ENCODE measurements at places on chromosomes 6 and 20. TPM values are rescaled to one million over a fixed set of nuclear protein-coding genes. Genes with fewer than 3 reads are reported as not detected.

- DNase-seq, result no peak
- H3K4me1 ChIP-seq, result no peaks in the 10 kb centered on the region
- no peak overlapping the region for H3K27ac ChIP-seq
- no peak overlapping the region for H3K4me3 ChIP-seq
Observed at GRCh38 chr6:82461536-82461935, 97.9 kb downstream of the TPBG start.

The TRMT11 gene
- total RNA-seq, result 54.0 TPM

DNA sequence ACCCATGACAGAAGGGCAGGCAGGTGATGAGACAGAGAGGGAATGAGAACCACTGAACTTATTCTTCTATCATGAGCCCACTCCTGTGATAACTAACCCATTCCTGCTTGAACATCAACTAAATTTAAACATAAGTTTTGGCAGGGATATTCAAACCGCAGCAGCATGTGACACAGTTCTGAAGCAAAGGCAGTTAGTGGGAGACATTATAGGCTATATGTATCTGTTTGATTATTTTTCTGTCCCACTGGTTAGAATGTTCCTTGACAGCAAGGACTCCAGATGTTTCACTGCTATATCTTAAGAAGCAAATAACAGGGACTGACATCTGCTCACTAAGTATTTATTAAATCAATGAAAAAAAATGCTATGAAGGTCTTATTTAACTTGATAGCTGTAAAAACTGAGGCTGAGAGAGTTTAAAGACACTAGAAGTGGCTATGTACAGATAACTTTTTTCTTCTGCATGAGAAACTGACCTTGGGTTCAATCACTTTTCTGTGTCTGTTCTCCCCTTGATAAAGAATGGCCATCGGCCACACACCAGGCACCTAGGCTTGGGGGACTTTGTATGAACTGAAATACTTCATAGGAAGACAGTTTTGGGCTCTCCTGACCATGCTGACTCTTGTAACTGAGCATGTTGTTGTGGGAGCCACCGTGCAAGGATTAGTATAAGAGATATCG lies 90.9 kb downstream of the CEP162 start:
- no peak for DNase-seq
- H3K4me3 ChIP-seq, result no peak overlapping the region
- H3K27ac ChIP-seq, result no peak overlapping the region
- no peaks in the 10 kb centered on the region for H3K4me1 ChIP-seq

DNA sequence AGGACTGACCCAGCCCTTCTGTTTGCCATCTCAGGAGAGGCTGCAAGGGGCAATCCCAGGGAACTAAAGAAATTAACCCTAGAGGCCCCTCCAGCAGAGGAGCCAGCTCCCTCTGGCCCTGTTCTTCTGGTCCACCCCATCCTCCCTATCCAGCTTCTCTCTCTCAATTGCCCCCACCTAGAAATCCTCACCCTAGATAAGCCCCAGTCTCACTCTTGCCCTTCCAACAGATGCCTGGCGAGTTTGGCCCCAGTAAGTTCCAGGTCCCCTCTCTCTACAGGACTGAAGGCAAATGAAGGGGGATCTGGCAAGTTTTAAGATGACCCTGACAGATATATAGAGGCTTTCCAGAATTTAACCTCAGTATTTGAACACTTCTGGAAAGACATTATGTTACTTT lies 134.0 kb downstream of the THBS2 start:
- H3K36me3 ChIP-seq, result no peaks in the 10 kb centered on the region
- no peak for DNase-seq
- H3K4me1 ChIP-seq, result no peaks in the 10 kb centered on the region

DNA sequence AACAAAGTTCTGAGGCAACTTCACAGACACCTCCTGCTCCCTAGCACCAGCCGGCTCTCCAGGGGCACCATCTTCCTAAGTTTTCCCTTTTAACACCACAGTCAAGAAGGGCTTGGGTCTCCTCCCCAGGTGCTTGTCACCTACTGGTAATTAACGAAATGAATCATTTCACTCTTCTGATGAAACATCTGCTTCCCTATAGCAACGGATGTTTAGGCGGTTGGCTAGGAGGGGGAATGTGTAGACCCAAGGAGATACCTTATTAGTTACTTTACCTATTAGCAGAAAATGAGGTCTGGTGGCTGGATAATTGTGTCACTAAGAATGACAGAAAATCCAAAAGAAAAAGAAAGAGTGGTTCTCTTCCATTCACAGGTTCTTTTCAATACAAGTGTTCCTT lies 46.3 kb upstream of the FABP7 start:
- H3K4me3 ChIP-seq, result no peak overlapping the region
- DNase-seq, result no peak
- no peaks in the 10 kb centered on the region for H3K27me3 ChIP-seq
- no peaks in the 10 kb centered on the region for H3K36me3 ChIP-seq

- no peaks in the 10 kb centered on the region for H3K4me1 ChIP-seq
- no peak for DNase-seq
- H3K27ac ChIP-seq, result no peak overlapping the region
- no peak overlapping the region for H3K4me3 ChIP-seq
Observed at GRCh38 chr6:161596807-161597520, 323.1 kb upstream of the AGPAT4 start.

DNA sequence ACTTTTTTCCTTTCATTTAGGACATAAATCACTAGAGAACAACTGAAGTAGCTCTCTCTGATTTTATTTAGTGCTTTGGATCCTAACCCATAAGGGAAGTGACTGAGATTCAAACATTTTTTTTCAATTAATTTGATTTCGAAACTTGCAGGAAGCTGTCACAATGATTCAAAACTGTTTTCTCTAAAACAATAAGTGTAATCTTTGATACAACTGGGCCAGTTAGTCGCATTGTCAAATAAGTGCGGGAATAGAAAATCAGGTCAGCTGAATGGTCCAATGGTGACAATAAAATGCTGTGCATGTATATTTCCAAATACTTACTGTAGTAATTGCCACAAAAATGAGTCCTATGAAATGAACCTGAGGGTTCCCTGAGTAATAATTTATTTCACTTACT lies 930.8 kb downstream of the TFAP2A start:
- no peak overlapping the region for H3K4me3 ChIP-seq
- DNase-seq, result no peak
- no peaks in the 10 kb centered on the region for H3K36me3 ChIP-seq
- H3K27ac ChIP-seq, result no peak overlapping the region
- H3K4me1 ChIP-seq, result no peaks in the 10 kb centered on the region

The FUT9 gene
- total RNA-seq, result not detected

The LY6G6F gene
- total RNA-seq, result not detected

- DNase-seq, result no peak
- no peaks in the 10 kb centered on the region for H3K27me3 ChIP-seq
- H3K36me3 ChIP-seq, result no peaks in the 10 kb centered on the region
- H3K4me1 ChIP-seq, result peaks cover 9% of the 10 kb centered on the region
- no peak overlapping the region for H3K4me3 ChIP-seq
Observed at GRCh38 chr20:21180248-21180647, 54.4 kb downstream of the KIZ start.

GRCh38 chr6:44386929-44387345 lies 569 bp upstream of the CDC5L start:
- DNase-seq, result no peak
- H3K27ac ChIP-seq, result peak overlapping the region; percentile 97
- peaks cover 16% of the 10 kb centered on the region for H3K4me1 ChIP-seq
- H3K4me3 ChIP-seq, result peak overlapping the region; percentile 95
- H3K36me3 ChIP-seq, result peaks cover 8% of the 10 kb centered on the region
- H3K27me3 ChIP-seq, result no peaks in the 10 kb centered on the region

The HS3ST5 gene
- not detected for total RNA-seq

The KCNK16 gene
- not detected for total RNA-seq

The DNMT3B gene
- total RNA-seq, result 0.81 TPM

The FOXQ1 gene
- total RNA-seq, result 5.1 TPM

DNA sequence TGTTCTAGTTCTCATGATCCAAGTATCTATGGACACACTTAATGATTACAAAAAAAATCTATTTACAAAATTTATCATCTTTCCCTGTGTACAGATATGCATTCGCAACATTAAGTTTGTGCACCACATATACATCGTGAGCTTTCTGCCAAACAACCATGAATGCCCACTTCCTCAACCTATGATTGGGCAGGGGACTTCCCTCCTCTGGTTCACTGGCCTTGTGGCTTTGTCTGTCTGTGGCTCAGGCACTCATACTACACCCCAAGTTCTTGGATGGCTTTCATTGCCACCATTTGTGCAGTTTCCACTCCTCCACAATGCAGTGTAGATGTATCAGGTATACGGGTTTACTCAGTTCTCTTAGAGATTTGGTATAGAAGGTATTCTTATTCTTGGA lies 74.9 kb downstream of the HS3ST5 start:
- no peaks in the 10 kb centered on the region for H3K4me1 ChIP-seq
- H3K27me3 ChIP-seq, result no peaks in the 10 kb centered on the region
- no peak overlapping the region for H3K4me3 ChIP-seq
- H3K36me3 ChIP-seq, result no peaks in the 10 kb centered on the region
- no peak overlapping the region for H3K27ac ChIP-seq

The MDFI gene
- total RNA-seq, result 5.1 TPM

GRCh38 chr20:39674842-39675241 lies 712.7 kb downstream of the DHX35 start:
- H3K4me3 ChIP-seq, result no peak overlapping the region
- no peaks in the 10 kb centered on the region for H3K4me1 ChIP-seq
- no peaks in the 10 kb centered on the region for H3K27me3 ChIP-seq
- no peak for DNase-seq

DNA sequence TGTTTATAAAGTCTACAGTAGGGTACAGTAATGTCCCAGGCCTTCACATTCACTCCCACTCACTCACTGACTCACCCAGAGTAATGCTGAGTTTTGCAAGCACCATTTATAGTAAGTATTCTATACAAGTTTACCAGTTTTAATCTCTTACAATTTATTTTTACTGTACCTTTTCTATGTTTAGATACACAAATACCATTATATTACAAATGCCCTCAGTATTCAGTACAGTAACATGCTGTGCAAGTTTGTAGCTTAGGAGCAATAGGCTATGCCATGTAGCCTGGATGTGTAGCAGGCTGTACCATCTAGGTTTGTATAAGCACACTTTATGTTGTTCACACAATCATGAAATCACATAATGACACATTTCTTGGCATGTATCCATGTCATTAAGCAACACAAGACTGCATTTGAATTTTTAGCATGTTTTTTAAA lies 673.6 kb downstream of the CD109 start:
- no peak for DNase-seq
- H3K27me3 ChIP-seq, result no peaks in the 10 kb centered on the region
- no peak overlapping the region for H3K4me3 ChIP-seq
- H3K36me3 ChIP-seq, result no peaks in the 10 kb centered on the region

DNA sequence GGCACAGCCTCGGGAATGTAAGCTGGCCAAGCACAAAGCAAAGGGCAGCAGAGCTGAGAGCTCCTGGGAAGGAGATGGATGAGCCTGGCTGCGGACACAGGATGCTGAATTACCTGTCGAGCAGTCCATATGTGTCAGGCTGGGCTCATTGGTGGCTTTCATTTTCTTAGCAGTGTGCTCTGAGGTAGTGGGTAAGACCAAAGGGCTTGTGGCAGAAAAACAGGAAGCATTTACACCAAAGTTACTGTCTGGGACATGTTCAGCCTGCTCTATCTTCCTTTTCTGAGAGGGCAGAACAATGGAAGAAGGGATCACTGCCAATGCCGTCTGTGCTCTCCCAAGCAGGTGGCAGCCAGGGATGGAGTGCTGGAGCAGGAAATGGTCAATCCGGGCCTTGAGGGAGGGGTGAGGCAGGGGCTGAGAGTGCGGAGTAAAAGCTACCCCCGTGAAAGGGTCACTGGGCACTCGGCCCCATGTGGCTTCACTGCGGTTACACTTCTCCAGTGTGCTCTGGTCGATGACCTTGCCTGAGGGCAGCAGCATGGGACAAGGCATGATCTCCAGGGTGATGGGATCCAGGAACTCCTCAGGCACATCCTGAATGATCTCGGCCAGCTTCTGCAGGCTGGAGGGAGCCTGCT lies 36.9 kb upstream of the AVP start:
- H3K27me3 ChIP-seq, result no peaks in the 10 kb centered on the region
- no peak overlapping the region for H3K4me3 ChIP-seq
- no peak for DNase-seq
- H3K36me3 ChIP-seq, result peaks cover 18% of the 10 kb centered on the region
- H3K4me1 ChIP-seq, result no peaks in the 10 kb centered on the region

GRCh38 chr6:154341871-154342270 lies 14.7 kb downstream of the IPCEF1 start:
- H3K27ac ChIP-seq, result no peak overlapping the region
- no peaks in the 10 kb centered on the region for H3K4me1 ChIP-seq
- H3K4me3 ChIP-seq, result no peak overlapping the region
- H3K27me3 ChIP-seq, result no peaks in the 10 kb centered on the region

DNA sequence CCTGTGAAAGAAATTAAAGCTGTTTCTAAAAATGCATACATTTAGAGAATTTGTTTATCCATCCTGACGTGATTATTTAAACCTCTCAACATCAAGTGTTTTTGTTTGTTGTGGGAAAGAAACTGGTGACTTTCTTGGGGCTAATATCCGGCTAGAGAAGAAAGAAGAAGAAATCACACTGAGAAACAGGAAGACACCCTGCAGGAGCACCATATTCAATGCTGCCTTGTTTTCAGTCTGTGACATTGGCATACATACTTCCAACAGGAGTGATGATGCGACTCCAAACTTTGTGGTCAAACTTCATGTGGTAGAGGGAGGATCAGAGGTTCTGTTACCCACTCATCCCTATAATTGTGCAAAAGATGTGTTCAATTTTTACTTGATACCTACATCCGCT lies 997.6 kb upstream of the CITED2 start:
- no peak overlapping the region for H3K4me3 ChIP-seq
- H3K27me3 ChIP-seq, result no peaks in the 10 kb centered on the region
- DNase-seq, result no peak
- no peaks in the 10 kb centered on the region for H3K36me3 ChIP-seq

The CD40 gene
- total RNA-seq, result 33.3 TPM

DNA sequence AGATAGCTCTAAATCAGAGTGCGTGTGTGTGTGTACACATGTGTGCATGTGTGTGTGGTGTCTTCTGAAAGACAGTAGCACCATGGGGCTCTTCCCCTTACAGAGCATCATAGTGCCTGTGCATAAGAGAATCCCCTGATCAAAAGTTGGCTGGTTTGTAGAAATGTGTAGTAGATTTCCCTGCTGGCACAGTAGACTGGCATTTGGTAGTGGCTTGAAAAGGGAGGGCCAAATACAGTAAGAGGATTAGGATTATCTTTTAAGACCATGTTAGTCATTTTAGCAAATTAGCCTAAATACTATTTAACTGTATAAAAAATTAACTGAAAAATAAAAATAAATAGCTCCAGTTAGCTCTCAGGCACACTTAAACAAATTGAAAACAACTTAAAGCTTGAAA lies 112.6 kb downstream of the B3GAT2 start:
- H3K27me3 ChIP-seq, result no peaks in the 10 kb centered on the region
- no peak for DNase-seq
- H3K36me3 ChIP-seq, result no peaks in the 10 kb centered on the region
- no peaks in the 10 kb centered on the region for H3K4me1 ChIP-seq
- H3K27ac ChIP-seq, result no peak overlapping the region

The SHLD1 gene
- total RNA-seq, result 4.6 TPM

GRCh38 chr20:59925899-59926298 lies 7.5 kb downstream of the SYCP2 start:
- no peak overlapping the region for H3K4me3 ChIP-seq
- H3K27ac ChIP-seq, result no peak overlapping the region
- H3K36me3 ChIP-seq, result no peaks in the 10 kb centered on the region
- no peaks in the 10 kb centered on the region for H3K27me3 ChIP-seq
- no peaks in the 10 kb centered on the region for H3K4me1 ChIP-seq

Measured in thoracic aorta (tissue), 2 donors.